ENCODE measurements at places on chromosomes 6 and 20.

GRCh38 chr6:28489366-28490204 is 26.0 kb downstream of the GPX6 start:
- H3K27ac ChIP-seq: peak overlapping the region; percentile 96
- peak; percentile 94 for DNase-seq
- H3K4me1 ChIP-seq: no peaks in the 10 kb centered on the region

DNA sequence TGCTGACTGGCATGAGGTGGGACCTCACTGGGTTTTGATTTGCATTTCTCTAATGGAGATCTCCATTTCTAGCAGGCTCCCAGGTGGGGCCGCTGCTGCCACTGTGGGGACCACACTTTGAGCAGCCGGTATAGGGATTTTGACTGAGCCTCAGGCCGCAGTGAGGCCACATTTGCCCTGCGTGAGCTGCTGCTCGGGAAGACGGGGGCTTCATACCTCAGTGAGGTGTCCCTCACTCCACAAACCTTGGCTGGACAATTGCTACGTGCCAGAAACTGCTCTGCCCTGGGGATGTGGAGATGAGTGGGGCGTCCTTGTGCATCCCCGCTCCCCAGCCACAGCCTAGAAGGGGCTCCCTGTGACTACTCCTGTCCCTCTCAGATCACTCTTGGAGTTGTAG is 134.3 kb downstream of the ANKRD60 start:
- DNase-seq: no peak
- no peaks in the 10 kb centered on the region for H3K36me3 ChIP-seq
- no peaks in the 10 kb centered on the region for H3K4me1 ChIP-seq
- H3K27me3 ChIP-seq: peaks cover 2% of the 10 kb centered on the region
- no peak overlapping the region for H3K27ac ChIP-seq
- H3K4me3 ChIP-seq: no peak overlapping the region

- H3K4me3 ChIP-seq: no peak overlapping the region
- no peaks in the 10 kb centered on the region for H3K36me3 ChIP-seq
- no peaks in the 10 kb centered on the region for H3K27me3 ChIP-seq
- no peaks in the 10 kb centered on the region for H3K4me1 ChIP-seq
- H3K27ac ChIP-seq: no peak overlapping the region
These were observed 13.4 kb downstream of the IYD start for GRCh38 chr6:150382171-150382570.

DNA sequence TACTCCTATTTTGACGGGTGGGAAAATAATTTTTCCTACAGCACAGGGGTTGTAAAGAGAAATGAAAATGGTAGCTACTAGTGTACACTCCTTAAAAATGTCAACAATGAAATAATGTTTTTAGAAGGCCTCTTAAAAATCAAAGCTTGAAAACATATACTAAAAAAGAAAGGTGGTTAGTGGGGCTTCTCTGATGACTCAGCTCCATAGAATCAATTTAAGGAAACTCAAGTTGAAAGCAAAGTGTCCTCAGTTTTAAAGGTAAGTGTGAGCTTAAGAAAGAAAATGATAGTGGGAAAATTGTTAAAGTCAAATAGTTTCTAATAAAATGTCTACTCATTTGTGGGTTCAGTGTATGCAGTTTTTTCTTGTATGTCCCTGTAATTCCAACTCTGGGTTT is 58.2 kb downstream of the ADGRB3 start:
- no peak for DNase-seq
- no peak overlapping the region for H3K4me3 ChIP-seq
- H3K36me3 ChIP-seq: no peaks in the 10 kb centered on the region
- no peaks in the 10 kb centered on the region for H3K27me3 ChIP-seq
- H3K27ac ChIP-seq: no peak overlapping the region

- H3K27ac ChIP-seq: no peak overlapping the region
- H3K27me3 ChIP-seq: peaks cover 7% of the 10 kb centered on the region
- H3K36me3 ChIP-seq: no peaks in the 10 kb centered on the region
- DNase-seq: no peak
- no peaks in the 10 kb centered on the region for H3K4me1 ChIP-seq
- H3K4me3 ChIP-seq: no peak overlapping the region
These were observed 149.2 kb downstream of the PHACTR1 start for GRCh38 chr6:12865671-12866181.

Data from hepatocyte (in vitro differentiated cells).